ENCODE measurements at places on chromosomes 13 and 19. TPM values are rescaled to one million over a fixed set of nuclear protein-coding genes. Genes with fewer than 3 reads are reported as not detected.

- no peak for DNase-seq
Observed at GRCh38 chr13:58933475-58933874, 1230.3 kb downstream of the DIAPH3 start.

GRCh38 chr13:73803997-73804396 is 330.2 kb downstream of the KLF12 start:
- no peak for DNase-seq

DNA sequence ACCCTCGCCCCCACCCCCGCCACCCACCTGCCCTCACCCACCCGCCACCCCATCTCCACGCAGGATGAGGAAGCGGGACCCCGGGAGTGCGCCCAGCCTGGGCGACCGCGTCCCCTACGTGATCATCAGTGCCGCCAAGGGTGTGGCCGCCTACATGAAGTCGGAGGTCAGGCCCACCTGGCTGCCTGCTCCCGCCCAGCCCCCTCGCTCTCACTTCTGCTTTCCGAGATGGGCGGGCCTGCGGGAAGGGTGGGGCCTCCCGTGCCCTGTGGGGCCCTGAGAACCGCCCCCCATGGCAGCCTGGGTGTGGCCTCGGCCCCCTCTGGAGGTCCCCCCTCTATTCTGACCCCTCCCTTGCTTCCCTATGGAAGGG is 3.1 kb upstream of the SPIB start:
- DNase-seq = no peak

DNA sequence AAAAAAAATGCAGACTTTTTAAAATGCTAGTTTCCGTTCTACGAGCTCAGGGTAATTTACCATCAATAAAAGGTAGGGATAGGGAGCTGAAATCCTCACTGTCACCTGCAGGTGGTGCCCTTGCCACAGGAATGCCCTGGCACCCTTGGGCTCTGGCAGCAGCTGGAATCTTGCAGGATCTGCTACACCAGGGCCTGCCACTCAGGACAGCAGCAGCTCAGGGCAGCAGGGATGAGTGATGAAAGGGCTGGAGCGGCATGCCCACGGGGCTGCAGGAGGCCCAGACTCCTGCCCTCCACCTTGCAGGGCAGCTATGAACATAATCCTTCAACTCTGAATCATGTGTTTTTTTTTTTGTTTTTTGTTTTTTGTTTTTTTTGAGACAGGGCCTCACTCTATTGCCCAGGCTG is 54.0 kb downstream of the GNG7 start:
- peak; percentile 56 for DNase-seq

The CNMD gene
- 1.1 TPM for total RNA-seq

DNA sequence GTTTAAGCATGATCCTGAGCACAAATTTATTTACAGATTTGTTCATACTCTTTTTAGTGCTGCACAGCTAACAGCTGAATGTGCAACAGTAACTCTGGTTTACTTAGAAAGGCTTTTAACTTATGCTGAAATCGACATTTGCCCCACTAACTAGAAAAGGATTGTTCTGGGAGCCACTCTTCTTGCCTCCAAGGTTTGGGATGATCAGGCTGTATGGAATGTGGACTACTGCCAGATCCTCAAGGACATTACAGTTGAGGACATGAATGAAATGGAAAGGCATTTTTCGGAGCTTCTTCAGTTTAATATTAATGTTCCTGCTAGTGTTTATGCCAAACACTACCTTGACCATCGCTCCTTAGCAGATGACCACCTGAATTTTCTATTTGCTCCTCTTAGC is 16.0 kb downstream of the ZNF100 start:
- DNase-seq = no peak

GRCh38 chr19:21750586-21751128 is 16.7 kb downstream of the ZNF100 start:
- DNase-seq = no peak

- DNase-seq = no peak
Observed at GRCh38 chr19:37218592-37218935, 550 bp downstream of the ZNF383 start.

The PGLYRP2 gene
- total RNA-seq = not detected

GRCh38 chr13:110873639-110874507 is 41.0 kb downstream of the ANKRD10 start:
- DNase-seq = no peak

- no peak for DNase-seq
Observed at GRCh38 chr19:49952479-49952836, 8.5 kb downstream of the SIGLEC11 start.

DNA sequence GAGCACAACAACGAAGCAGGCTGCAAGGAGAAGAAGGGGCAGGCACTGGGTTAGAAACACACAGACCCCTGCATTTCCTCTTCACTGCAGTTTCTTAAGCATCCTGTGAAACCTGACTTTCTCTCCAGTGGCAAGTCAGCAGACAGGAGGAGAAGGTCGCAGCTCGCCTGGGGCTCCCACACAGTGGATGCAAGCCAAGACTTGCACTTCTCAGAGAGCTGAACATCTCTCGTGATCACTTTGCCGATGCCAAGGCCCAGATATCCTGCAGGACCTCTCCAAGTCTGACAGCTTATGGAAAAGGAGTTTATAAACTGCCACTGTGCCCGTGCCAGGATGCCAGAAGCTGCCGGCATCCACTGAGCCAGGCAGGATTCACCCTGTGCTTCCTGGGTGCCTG is 18.4 kb downstream of the TMEM272 start:
- no peak for DNase-seq

The FFAR2 gene
- 1.9 TPM for total RNA-seq

The HIF3A gene
- 37.6 TPM for total RNA-seq

- DNase-seq = no peak
Observed at GRCh38 chr19:53907193-53907581, 1.9 kb upstream of the CACNG7 start.

The GAPDHS gene
- not detected for total RNA-seq

GRCh38 chr19:40521276-40521675 is 54.5 kb downstream of the SPTBN4 start:
- DNase-seq = no peak

GRCh38 chr19:15038294-15038693 is 11.0 kb upstream of the CASP14 start:
- no peak for DNase-seq

The ZNF846 gene
- 34.0 TPM for total RNA-seq

GRCh38 chr19:51091895-51092873 is 9.5 kb upstream of the KLK14 start:
- no peak for DNase-seq

GRCh38 chr13:113168211-113168610 is 9.8 kb downstream of the PROZ start:
- no peak for DNase-seq

GRCh38 chr13:29918845-29919244 is 68.4 kb upstream of the UBL3 start:
- no peak for DNase-seq

The LGALS7B gene
- not detected for total RNA-seq

DNA sequence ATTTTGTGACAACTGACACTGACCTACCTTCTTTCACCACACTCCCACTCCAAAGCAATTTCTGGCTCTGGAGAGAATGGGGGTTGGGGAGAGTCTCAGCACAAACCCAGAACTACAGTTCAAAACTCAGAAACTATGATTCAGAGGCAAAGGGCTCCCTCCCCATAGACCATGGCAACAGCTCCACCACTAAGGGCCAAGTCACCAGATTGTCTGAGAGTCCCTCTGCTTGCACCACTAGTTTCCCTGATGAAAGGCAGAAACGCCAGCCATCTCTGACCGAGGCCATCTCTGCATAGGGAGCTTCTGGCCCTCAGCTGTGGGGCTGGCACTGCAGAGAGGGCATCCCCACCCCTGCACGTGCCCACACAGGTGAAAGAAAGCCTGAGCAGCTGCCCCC is 112.4 kb upstream of the VSTM2B start:
- no peak for DNase-seq

DNA sequence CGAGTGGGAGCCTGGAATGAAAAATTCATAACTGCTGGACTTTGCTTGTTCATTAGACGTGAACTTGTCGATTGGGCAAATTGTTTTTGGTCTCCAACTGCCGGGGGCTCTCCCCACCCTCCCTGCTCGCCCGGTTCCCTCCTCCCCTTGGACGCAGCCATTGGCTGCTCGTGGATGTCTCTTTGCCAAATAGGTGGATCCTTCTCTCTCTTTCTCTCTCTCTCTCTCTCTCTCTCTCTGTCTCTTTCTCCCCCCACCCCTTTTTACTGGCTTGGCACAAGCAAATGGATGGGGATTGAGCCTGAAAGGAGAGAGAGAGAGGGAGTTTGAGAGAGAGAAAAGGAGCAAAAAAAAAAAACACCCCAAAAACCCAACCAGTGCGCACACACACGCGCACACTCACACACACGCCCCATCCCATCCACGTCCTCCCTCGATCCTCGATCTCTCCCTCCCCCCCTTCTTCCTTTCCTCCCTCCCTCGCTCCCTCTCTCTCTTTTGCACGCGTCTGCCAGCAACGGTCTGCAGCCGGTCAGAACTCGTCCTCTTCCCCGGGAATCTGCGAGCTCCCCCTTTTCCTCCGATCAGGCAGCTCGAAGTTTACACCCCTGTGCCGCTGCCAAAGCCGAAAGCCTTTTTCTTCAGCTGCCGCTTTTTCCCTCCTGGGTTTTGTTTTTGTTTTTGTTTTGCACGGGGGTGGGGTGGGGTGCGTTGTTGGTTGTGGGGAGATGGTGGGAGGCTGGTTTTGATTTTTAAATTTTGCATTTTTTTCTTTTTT is 27.8 kb downstream of the NFIX start:
- DNase-seq = no peak

GRCh38 chr13:26061947-26062346 is 10.1 kb upstream of the SHISA2 start:
- DNase-seq = no peak

DNA sequence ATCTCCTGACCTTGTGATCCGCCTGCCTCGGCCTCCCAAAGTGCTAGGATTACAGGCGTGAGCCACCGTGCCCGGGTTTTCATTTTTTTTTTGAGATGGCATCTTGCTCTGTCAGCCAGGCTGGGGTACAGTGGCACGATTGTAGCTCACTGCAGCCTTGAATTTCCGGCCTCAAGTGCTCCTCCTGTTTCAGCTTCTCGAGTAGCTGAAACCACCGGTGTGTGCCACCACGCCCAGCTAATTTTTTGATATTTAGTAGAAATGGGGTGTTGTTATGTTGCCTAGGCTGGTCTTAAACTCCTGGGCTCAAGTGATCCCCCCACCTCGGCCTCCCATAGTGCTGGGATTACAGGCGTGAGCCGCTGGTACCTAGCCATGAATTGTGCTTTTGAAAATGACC is 5.9 kb downstream of the ADAT3 start:
- no peak for DNase-seq

- DNase-seq = no peak
Observed at GRCh38 chr13:109650861-109651260, 135.5 kb downstream of the IRS2 start.

- DNase-seq = no peak
Observed at GRCh38 chr13:50320271-50320862, 305.1 kb downstream of the KCNRG start.

The PSG2 gene
- not detected for total RNA-seq

DNA sequence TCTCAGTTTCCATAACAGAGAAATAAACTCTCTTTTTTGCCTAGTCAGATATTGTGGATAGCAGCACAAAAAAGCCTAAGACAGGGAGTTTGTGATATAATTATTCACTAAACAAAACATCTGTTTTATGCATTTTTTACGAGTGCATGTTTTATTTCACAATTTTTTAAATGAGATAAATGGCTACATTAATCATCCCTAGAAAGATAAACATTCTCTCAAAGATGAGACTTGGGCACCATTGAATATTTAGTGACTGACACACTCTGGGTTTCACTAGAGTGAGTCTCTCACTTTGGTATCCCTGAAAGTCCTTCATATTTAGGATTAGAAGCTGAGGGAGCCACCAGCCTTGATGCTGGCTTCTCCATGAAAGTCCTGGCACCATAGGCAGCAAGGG is 74.3 kb upstream of the LRCH1 start:
- DNase-seq = no peak

GRCh38 chr13:71320452-71320851 is 546.6 kb downstream of the DACH1 start:
- no peak for DNase-seq

DNA sequence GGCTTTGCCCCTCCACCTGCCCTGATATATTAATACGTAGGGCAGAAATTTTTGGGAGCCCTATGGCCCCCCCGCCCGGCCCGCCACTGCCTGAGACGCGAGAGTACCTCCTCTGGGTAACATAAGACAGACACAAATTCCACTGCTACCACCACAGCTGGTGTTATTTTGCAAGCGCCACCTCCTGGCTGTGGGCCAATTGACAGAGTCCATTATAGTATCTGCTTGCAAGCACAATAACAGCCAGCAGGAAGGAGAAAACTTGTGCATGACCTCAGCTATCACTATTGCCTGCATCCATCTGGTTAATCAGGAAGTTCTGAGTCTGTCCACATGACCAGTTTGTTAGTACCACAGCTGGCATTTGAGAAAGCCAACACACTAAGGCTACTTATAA is 25.3 kb upstream of the OR10H2 start:
- DNase-seq = no peak

GRCh38 chr13:113745059-113745458 is 14.0 kb upstream of the TMEM255B start:
- no peak for DNase-seq

The MYO9B gene
- total RNA-seq = 79.7 TPM

The IGFL2 gene
- not detected for total RNA-seq

DNA sequence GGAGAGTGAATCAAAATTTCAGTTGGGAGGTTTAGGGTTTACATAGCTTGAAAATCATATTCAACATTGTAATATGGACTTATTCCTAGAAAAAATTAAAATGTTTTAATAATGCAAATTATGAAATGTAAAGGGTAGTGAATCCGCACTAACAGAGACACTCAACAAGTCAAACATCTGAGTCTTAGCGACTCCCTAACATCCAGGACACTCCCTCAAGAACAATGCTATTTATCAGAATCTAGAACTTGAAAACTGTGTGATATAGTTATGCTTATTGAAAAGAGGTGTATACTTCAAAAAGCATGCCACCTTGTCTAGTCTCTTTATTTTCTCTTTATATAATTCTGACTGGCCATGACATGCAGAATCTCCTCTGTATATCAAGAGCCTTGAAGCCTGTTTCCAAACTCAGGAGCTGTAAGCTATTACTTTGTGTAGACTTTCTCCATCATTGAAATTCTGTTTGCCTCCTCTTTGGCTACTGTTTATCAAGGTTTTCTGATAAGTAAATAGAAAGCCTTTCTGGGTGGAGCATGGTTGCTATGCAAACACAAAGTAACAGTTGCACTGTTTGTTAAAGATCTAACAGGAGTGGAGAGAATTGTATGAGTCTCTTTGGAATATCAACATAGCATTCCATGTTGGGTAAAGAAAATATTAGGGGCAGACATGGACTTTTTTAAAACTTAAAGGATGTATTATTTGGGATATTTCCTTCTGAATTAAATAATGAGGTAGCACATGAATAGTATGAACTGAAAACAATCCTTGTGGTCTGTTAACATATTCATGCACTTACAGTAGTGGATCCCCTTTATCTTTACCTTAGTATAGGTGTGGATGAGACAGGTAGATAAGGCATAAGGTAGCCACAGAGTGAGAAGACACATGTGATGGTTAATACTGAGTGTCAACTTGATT is 56.4 kb upstream of the MBNL2 start:
- no peak for DNase-seq

All from progenitor cell of endocrine pancreas (in vitro differentiated cells).